ENCODE measurements at places on chromosomes 6 and 20.

DNA sequence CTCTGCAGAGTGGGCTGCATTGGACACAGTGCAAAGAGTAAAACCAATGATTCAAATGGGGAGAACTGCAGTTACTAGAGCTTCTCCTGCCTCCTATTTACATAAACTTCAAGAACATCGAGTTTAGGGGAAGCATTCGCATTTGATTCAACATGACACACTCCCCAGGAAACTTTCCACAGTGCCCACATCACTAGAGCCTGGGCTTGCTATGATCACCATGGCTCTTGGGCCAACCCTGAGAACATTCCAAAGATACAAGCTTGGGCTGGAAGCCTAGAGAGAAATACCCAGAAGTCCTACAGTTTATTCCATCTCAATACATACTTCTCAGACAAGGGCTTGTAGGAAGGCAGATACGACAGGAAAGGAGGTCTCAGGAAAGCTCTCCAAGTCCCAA, 337.9 kb downstream of the CD83 start:
- DNase-seq = no peak

GRCh38 chr6:167129562-167129961, 6.7 kb downstream of the CCR6 start:
- DNase-seq = no peak

DNA sequence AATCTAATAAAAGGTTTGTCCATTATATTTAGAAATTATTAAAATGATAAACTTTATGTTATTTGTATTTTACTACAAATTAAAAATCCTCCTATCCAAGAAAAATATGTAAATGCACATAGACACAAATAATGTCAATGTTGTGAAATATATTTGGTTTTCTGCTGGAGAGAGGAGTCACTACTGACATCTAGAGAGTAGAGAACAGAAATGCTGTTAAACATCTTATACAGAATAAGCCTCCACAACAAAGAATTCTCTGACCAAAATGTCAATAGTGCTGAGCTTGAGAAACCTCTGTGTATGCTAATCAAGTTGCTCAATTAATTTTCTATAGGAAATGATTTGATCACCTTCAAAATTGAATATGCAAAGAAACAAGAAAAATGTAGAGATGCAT, 12.4 kb downstream of the HTR1B start:
- DNase-seq = no peak

DNA sequence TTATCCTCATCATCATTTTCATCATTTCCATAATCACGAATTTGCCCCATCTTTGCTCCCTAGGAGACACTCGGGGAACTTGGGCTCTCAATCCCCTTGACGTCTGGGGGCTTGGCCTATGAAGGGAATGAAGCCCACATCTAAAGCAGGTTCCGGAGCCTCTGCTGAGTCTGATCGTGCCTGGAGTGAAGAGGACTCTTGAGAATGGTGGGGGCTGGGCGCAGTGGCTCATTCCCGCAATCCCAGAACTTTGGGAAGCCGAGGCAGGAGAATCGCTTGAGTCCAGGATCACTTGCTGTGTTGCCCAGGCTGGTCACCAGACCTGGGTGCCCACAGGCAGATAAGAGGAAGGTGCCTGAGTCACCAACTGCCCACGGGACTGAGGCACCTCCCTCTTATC, 114.5 kb downstream of the SYCP2 start:
- DNase-seq = no peak

DNA sequence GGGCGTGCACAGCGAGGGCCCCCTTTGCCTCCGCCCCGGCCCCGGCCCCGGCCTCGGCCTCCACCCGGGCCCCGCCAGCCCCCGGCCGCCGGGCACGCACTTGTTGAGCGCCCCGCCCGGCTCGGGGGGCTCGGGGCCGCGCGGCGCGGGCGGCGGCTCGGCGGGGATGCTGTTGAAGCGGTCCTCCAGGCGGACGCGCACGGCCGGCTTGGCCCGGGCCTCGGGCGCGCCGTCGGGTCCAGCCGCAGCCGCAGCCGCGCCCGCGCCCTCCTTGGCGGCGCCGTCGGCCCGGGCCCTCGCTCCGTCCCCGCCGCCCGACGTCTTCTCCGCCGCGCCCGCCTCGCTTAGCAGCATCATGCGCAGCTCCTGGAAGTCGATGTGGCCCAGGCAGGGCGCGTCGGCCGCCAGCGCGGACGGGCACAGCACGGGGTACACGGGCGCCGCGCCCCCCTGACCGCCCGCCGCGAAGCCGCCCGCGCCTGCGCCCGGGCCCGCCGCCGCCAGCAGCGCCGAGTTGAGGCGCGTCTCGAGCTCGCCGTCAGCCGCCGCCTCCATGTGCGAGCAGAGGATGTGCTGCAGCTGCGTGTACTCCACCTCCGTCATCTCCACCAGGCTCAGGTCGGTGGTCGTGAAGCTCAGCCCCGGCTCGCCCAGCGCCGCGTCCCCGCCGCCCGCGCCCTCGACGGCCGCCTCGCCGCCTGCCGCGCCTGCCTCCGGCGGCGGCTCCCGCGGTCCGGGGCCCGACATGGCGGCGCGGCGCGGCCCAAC, 514 bp downstream of the TCFL5 start:
- peak; percentile 29 for DNase-seq

- DNase-seq = no peak
These were observed 39.7 kb downstream of the SLC26A8 start for GRCh38 chr6:35984701-35985100.

DNA sequence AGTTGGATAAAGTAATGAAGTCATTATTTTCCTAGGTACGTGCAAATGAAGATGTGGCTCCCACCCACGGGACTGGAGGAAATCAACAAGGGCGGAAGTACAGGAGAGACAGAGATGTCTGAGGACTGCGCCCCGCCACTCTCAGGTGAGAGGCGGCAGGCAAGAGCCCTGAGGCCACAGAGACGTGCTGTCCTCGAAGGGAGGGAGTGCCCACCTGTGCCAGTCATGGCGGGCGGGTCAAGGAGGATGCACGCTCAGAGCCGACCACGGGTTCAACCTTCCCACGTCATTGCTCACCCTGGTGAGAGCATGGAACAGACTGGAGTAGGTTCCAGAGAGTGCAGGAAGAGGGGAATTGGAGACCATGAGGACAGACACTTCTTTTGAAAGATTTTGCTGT, 12.7 kb downstream of the CST8 start:
- DNase-seq = no peak

DNA sequence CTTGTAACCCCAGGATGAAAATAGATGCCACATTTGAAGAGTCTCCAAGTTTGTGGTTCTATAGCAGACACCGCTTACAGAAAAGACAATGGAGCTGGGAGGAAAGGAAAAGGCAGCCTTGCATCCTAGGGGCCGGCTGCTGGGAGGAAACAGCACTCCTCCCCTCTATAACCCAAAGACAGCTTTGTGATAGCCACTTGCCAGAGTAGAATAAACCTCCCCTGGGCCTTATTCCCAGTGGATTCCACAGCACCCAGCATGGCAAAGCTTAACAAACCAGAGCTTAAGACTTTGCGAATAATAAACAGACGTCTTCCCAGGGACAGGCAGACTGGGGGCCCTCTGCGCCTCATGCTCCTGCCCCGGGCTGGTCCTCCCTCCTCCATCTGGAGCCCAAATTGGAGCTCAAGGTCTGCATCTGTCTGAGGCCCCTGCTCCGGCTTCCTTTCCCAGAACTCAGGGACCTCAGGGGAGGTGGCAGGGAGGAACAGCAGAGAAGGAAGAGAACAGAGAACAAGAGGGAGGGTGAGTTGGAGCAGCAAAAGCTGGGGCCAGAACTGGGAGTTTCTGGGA, 8.8 kb upstream of the TAF8 start:
- no peak for DNase-seq

GRCh38 chr20:46365487-46366220, 40.8 kb downstream of the ELMO2 start:
- DNase-seq = peak; percentile 11

GRCh38 chr6:170212956-170213636, 77.8 kb downstream of the DLL1 start:
- no peak for DNase-seq

- no peak for DNase-seq
These were observed 208.3 kb upstream of the RIMS1 start for GRCh38 chr6:71678091-71678490.

GRCh38 chr6:30570740-30571074, 535 bp upstream of the ABCF1 start:
- no peak for DNase-seq

DNA sequence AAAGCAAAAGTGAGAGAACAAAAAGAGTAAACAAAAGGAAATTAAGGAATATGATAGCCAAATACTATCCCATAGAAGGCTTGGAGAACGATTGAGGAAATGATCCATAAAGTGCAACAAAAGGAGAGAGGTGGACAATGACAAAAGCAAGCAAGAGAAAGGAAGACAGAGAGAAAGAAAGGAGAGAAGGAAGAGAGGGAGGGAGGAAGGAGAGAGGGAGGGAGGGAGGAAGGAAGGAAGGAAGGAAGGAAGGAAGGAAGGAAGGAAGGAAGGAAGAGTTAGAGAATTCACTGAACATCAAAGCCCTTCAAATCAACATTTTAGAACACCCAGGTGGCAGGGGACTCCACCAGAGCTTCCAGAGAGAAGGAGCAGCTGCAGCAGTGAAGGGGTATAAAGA, 185.0 kb downstream of the SYNDIG1 start:
- DNase-seq = no peak

DNA sequence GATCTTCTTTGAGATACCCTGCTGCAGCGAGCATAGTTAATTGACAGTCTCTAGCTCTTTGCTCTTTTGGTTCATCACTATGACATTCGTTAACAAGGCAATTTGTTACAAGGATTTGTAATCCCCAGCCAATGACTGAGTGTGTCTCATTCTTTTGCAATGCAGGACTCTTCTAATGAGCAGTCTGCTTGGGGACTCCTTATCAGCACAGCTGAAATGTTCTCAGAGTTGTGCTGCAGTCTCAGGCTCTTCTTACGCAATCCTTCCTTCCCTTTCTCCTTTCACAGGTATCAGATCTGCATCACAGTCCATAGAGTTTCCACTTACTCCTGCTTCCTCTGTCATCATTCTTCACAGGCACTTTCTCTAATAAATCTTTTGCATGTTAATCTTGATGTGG, 161.2 kb upstream of the OGFRL1 start:
- DNase-seq = no peak

DNA sequence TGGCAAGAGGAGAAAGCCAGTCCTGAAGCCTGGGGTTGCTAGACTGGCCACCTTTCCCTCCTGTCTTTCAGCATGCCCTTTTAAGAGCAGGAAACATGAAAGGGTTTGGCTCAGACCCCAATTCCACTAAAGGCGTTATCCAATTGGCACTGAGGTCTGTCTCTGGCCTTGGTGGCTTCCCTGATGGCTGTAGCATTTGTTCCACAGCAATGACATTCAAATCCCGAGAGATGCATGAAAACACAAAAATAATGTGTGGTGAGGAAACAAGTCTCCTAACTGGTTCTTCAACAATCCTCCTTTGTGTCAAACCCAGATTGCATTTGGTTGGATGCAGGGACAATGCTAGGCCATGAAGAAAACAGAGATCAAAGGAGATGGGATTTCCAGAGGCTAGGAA, 56.5 kb upstream of the ADTRP start:
- no peak for DNase-seq

- no peak for DNase-seq
These were observed 984 bp downstream of the TNFRSF21 start for GRCh38 chr6:47308552-47309290.

DNA sequence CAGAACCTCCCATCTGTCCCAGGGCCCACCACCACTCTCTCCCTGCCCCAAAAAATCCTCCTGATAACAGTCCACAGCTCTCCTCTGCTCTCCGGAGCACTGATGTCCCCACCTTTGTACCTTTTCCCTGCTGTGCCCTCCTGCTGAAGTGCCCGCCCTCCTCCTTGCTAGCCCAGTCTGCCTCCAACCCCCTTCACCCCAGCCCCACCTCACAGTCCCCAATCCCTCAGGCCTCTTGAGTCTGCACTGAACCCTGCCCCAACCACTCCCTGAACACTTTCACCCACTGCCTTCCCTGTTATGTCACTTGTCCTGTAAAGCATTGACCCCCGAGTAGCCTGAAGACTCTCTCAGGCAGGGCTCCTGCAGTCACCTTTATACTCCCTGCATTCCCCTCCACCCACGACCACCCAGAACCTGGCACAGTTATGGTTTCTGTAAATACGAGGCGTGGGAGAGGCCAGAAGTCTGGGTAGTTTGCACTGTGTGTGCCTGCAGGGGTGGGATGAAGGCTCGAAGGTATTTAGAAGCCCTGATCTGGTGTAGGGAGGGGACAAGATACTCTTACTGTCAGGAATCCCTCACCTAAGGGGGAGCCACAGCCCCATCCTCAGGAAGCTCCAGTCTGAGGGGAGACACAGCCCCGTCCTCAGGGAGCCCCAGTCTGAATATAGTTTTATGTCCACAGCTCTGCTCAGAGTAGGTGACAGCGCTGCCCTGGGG, 5.4 kb downstream of the GLP1R start:
- DNase-seq = no peak

GRCh38 chr6:128725271-128726233, 157.4 kb upstream of the LAMA2 start:
- DNase-seq = peak; percentile 16

DNA sequence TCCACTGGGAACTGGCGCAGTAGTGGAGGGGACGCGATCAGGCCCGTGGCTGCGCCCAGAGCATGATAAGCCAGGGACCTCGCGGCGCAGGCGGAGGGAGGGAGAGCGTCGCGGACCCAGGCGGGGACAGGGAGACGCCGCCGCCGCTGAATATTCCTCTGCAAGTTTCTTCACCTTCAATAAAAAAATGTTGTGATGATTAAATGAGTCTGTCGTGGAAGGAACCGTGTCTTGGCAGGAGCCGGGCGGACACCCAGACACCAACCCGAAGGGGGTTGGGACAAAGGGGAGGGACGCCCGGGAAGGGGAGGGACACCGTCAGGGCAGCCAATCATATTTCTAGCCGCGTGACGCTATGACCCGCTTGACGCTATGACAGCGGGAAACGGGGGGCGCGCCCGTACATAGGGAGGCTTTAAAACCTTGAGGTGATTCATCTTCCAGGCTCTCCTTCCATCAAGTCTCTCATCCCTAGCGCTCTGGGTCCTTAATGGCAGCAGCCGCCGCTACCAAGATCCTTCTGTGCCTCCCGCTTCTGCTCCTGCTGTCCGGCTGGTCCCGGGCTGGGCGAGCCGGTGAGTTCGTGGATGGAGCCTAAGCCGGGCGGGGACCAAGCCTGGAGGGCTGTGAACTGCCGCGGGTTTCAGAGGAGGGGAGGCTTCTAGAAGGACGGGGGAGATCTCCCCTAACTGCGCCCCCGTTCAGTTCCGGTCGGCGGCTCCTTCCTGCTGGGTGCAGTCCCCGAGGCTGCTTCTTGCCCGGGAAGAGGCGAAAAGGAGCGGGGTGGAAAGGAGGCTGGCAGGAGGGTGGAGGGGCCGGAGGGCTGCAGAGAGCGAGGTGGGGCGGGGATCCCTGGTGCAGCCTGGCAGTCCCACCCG, at the start of gene ULBP2:
ULBP2 (plus strand) TSS at position 432 of the 878 bp plus-strand sequence; CDS start at position 491, 59 bp downstream.
- peak; percentile 94 for DNase-seq

- no peak for DNase-seq
These were observed 4.3 kb upstream of the ARG1 start for GRCh38 chr6:131568726-131569125.

DNA sequence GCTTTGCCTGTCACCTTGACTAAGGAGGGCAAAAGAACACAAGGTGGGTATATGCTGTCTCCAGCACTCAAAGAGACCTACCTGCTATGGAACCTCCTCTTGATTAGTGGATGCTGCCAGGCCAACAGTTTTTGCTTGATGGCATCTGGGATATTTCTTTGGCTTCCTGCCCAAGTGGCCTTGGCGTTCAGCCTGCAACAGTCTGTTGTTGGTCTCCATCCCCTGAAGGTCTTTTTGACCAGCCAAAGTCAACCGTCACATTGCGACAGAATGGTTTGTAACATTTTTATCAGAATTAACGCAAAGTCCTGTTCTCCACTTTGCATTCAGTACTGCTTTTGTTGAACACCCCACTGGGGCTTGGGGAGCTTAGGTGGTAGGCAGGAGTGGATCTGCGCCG, 37.1 kb downstream of the SERPINB1 start:
- DNase-seq = no peak

- DNase-seq = peak; percentile 51
These were observed 58.6 kb downstream of the SYNJ2 start for GRCh38 chr6:158040051-158040803.
